ENCODE measurements at places on chromosomes 1 and 21. TPM values are rescaled to one million over a fixed set of nuclear protein-coding genes. Genes with fewer than 3 reads are reported as not detected.

Gene RAB7B
- not detected for polyA plus RNA-seq

Gene NECTIN4
- not detected for polyA plus RNA-seq

Gene IARS2
- 61.5 TPM for polyA plus RNA-seq

Gene TOR1AIP2
- polyA plus RNA-seq = 18.1 TPM

- DNase-seq = no peak
These were observed 27.3 kb upstream of the RLF start for GRCh38 chr1:40133839-40134238.

GRCh38 chr1:117846674-117847425 lies 82.6 kb downstream of the GDAP2 start:
- DNase-seq = no peak
